ENCODE measurements at places on chromosomes 6 and 20.

DNA sequence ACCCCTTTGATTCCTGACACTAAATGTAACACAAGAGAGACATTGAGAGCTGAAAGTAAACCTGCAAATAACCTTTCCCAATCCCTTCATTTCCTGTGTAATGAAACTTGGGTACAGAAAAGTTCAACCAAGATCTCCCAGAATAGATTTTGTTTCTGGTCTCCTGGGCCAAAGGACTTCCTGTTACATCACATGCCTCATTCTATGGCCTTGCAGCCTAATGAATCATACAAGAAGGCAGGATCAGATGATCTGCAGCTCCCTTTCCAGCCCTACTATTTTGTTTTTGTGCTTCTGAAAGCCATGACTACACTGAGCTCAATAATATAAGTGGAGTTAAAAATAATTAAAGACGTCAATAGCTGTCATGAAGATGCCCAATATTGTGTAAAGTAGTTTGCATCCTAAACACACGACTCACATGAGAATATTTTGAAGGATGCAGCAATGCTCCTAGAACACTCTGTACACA, 73.4 kb upstream of the NOX3 start:
- H3K4me3 ChIP-seq: no peak overlapping the region
- H3K4me1 ChIP-seq: no peaks in the 10 kb centered on the region
- no peaks in the 10 kb centered on the region for H3K36me3 ChIP-seq
- H3K27ac ChIP-seq: no peak overlapping the region

GRCh38 chr20:21504323-21504722, 9.5 kb downstream of the NKX2-2 start:
- H3K27me3 ChIP-seq: peaks cover 49% of the 10 kb centered on the region
- no peak for DNase-seq
- H3K4me1 ChIP-seq: peaks cover 10% of the 10 kb centered on the region
- H3K4me3 ChIP-seq: no peak overlapping the region

DNA sequence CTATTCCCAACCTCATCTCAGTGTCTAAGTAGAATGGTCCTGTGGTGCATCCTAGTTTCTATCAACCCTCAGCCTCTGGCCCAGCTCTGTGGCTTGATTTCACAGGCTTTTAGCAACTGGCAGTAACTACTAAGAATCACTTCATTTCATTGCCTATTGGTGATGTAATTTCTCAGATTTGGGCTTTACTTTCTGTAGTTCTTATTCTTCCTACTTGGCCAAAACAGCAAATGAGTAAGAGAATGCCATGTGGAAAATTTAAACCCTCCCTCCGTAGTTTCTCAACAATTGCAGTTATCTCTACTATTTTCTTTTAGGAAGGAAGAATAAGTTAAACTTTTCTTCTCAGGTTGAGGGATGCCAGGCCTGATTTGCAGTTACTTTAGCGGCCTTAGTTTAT, 387.3 kb downstream of the CDKAL1 start:
- H3K36me3 ChIP-seq: no peaks in the 10 kb centered on the region
- DNase-seq: no peak
- no peak overlapping the region for H3K27ac ChIP-seq
- H3K4me3 ChIP-seq: no peak overlapping the region
- H3K4me1 ChIP-seq: no peaks in the 10 kb centered on the region

DNA sequence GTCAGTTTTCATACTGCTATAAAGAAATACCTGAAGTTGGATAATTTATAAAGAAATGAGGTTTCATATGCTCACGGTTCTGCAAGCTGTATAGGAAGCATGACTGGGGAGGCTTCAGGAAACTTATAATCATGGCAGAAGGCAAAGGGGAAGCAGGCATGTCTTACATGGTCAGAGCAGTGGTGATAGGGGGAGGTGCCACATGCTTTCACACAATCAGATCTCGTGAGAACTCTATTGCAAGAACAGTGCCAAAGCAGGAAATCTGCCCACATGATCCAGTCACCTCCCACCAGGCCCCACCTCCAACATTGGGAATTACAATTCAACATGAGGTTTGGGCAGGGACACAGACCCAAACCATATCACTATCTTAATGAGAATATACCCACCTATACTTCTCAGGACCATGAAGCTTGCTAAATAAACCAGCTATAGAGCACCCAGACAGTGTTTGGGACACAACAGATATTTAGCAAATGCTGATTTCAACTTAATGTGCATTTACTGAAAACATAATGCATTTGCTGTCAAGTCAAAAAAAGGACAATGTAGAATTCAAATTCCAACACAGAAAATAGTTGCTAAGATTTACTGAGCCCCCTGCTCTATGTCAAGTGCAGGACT, 63.8 kb downstream of the TNFRSF21 start:
- H3K27me3 ChIP-seq: no peaks in the 10 kb centered on the region
- no peak for DNase-seq
- H3K4me1 ChIP-seq: peaks cover 9% of the 10 kb centered on the region
- H3K4me3 ChIP-seq: no peak overlapping the region
- no peaks in the 10 kb centered on the region for H3K36me3 ChIP-seq

- no peaks in the 10 kb centered on the region for H3K27me3 ChIP-seq
- H3K4me3 ChIP-seq: no peak overlapping the region
- H3K27ac ChIP-seq: peak overlapping the region; percentile 74
- H3K4me1 ChIP-seq: no peaks in the 10 kb centered on the region
Observed at GRCh38 chr6:137024237-137024990, 20.4 kb downstream of the IL20RA start.
